Activated T-helper 17 cell treated with anti-CD3 and anti-CD28 coated beads, Interleukin-2, amount 50 U/mL, for 72 hours (primary cell): ENCODE measurements at places on chromosomes 4 and X.
A peak's percentile ranks its signal among the peaks of the same experiment; 100 is the strongest.

DNA sequence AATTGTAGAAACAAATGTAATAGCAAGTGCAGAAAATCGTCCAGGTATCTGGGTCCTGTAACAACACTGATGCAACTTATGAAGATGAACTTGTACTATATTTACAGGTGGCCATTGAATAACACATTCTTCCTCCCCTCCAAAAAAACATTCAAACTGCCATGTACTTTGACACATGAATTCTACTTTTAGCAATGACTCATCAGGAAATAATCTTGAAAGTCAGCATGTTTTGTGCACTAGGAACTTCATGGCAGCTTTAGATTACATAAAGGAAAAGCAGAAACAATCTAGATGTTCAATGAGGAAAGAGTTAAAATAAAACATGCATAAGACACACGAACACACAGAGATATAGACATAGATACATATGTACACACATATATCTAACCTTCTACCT, 2.5 kb downstream of the PABPC1L2A start:
- no peak for ATAC-seq

DNA sequence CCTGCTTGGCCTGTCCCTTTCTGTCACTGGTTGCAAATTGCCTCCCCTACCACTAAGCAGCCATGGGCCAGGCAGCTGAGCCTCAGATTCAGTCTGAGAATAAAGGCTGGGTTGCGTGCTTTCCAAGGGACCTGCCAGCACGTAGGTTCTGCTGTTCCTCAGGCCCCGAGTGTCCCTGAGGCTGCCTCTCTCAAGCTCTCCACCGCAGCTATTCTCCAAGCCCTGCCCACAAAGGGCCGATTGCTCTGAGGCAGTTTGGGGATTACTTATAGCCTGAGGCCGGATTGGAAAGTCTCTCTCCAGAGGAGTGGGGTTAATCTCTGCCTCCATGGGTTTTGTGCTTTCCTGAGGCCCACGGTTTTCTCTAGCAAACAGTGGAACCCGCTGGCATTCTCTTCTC, 590.7 kb downstream of the BCOR start:
- no peak for ATAC-seq

- no peak for ATAC-seq
These were observed 10.1 kb upstream of the TBX22 start for GRCh38 chrX:80004458-80004857.

- no peak for ATAC-seq
These were observed 200.2 kb downstream of the GUCY2F start for GRCh38 chrX:109281483-109282275.

DNA sequence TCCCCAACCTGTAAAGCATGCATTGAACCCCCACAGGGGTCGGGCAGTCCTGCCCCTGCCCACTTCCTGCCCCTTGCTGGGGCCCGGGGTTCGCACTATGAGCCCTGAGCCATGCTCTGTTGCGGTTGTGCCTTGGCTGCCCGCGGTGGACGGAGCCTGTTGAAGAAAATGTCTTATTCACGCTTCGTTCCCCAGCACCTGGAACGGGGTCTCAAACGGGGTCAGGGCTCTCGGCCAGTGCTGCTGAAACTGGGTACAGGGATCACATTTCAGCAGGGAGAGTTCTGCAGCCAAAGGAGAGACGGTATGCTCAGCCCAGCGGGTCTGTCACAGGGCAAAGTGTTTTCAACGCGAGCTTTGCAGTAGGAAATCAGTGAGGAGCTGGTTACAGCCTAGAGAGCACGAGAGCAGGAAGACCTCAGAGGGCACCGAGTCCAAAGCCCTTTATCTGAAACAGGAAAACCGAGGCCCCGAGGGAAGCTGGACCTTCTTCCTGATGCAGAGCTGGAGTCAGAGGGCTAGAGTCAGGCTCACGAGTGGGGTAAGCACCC, 46.3 kb upstream of the AFAP1 start:
- ATAC-seq: no peak

- no peak for ATAC-seq
These were observed 7.4 kb upstream of the HPRT1 start for GRCh38 chrX:134452596-134452995.

DNA sequence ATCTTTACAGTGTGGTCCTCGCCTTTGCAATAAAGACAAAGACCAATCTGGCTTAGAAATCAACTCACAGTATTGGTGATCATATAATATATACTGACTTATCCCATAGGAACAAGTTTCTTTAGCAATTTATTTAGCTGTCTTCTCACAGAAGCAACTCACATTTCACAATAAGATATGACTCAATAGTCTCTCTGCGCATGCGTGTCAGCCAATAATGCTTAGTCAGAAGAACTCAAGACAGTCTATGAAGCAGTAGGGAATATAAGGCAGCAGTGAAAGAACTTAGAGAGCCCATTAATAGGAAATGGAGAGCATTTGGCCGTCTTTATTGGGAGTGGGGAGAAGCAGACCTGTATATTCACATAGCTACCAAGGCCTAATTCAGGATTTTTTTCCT, 216.7 kb downstream of the IL13RA2 start:
- ATAC-seq: no peak

GRCh38 chrX:122934131-122934530, 249.9 kb upstream of the GRIA3 start:
- no peak for ATAC-seq

GRCh38 chr4:40434126-40434687, 99.1 kb downstream of the CHRNA9 start:
- ATAC-seq: no peak

GRCh38 chrX:76184276-76184675, 11.4 kb downstream of the PBDC1 start:
- ATAC-seq: no peak

- peak; percentile 45 for ATAC-seq
These were observed 339 bp downstream of the TBC1D9 start for GRCh38 chr4:140755774-140756318.

DNA sequence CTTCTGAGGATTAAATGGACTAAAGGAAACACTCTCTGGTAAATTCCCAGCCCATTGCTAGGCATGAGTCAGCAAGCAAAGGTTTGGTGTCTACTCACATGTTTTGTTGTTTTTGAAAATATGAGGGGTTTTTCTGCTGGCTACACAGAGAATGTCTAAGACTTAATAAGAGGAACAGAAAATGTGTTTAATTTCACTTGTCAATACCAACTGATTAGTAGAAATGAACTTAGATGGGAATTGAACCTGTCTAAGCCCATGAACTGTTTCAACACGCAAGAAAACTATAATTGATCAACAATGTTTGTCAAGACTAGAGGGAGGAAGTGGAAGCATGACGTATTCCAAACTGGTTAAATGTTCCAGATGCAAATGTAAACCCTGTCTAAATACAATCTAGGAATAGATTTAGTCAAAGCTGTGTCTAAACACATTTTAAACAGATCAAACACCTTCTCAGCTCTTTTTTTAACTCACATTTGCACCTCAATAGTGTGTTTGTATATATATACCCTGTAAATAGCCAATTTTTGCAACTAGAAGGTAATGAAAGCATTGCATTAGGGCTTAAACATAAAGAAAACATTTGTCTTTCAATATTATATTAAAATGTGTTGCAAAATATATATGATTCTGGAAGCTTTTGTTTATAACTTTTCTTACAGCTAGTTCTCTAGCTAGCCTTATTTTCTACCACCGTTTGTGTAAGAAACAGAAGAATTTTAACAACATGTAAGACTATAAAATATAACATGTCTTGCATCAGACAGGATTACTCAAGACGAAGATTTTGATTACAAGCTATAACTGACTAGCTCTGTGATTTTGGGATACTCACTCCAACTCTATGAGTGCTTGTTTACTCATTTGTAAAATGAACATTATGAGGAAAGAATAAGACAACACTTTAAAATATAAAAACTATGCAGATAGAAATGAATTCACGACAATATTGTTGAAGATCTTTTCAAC, 607.8 kb downstream of the FSTL5 start:
- ATAC-seq: no peak

GRCh38 chr4:5822619-5823018, 70.3 kb downstream of the CRMP1 start:
- no peak for ATAC-seq

GRCh38 chrX:38103857-38104812, 97.8 kb downstream of the SYTL5 start:
- ATAC-seq: peak; percentile 67

DNA sequence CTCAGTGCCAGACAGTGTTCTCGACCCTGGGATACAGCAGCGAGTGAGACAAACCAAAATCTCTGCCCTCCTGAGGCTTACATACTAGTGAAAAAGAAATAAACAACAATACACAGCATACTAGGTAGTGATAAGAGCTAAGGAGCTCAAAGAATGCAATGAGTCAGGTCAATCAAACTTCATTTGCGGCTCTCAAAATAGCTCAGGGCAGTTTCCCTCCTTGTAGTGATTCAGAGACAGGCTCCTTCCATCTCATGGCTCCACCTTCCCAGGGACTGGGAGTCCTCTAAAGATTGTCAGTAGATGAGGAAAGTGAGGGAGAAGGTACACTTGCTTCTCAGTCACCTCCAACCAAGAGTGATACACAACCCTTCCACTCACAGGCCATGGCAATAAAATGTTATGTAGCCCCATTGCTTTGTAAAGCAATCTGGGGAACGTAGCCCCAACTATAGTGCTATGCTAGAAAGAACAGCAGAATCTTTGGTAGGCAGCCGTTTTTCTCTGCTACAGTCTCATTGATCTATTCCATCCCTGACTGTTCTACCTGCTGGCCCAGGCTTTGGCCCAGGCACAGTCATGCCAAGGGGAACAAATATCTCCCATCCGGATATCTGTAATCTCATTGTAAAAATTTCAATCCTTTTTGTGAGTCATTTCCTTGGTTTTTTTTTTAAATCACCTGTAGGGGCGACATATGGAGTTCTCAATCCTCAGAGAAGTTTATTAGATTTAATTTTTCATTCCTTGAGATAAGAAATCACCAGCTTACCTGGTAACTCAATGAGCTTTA, 183.1 kb upstream of the S100G start:
- no peak for ATAC-seq
